ENCODE measurements at places on chromosomes 4 and X. TPM values are rescaled to one million over a fixed set of nuclear protein-coding genes. Genes with fewer than 3 reads are reported as not detected.

The MID1IP1 gene
- 44.9 TPM for total RNA-seq

- H3K36me3 ChIP-seq = no peaks in the 10 kb centered on the region
- no peaks in the 10 kb centered on the region for H3K27me3 ChIP-seq
- H3K4me3 ChIP-seq = no peak overlapping the region
- peak overlapping the region; percentile 14 for H3K27ac ChIP-seq
Observed at GRCh38 chr4:67134616-67135015, 410.7 kb downstream of the CENPC start.

The MAOA gene
- total RNA-seq = 2.7 TPM

- DNase-seq = no peak
- peak overlapping the region; percentile 17 for H3K27ac ChIP-seq
Observed at GRCh38 chr4:113083346-113083745, 33.9 kb downstream of the ANK2 start.

DNA sequence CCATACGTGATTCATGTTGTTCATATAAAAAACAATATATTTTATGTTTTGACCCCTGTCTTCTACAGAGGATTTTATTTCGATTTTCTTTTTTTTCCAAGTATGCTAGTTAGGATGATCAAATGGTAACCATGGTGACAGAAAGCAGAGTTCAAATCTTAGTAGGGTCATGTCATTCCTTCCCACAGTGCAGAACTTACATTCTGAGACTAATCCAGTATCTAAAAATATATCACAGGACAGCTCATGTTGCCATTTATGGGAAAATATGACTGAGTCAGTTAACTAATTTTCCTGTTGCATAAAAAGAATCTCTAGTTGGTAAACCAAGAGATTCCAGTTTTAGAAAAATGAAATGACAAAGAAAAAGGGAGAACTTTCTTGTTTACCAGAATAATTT lies 209.5 kb downstream of the PARM1 start:
- no peaks in the 10 kb centered on the region for H3K4me1 ChIP-seq
- no peaks in the 10 kb centered on the region for H3K36me3 ChIP-seq
- H3K27ac ChIP-seq = no peak overlapping the region

DNA sequence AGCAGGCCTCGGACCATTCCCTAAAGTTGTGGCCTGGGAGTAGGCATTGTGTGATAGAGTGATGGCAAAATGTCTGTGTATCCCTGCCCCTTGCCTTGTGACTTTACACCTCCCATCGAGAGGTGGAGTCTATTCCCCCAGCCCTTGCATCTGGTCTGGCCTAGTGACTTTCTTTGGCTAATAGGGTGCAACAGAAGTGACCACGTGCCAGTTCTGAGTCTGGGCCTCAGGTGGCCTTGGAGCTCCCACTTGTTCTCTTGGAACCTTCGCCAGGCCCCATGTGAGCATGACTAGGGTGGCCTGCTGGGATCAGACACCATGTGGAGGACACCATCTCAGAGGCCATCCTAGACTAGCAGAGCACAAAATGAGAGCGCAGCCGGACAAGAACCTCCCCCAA lies 3.9 kb upstream of the RNF4 start:
- peaks cover 6% of the 10 kb centered on the region for H3K27me3 ChIP-seq
- H3K4me1 ChIP-seq = peaks cover 4% of the 10 kb centered on the region
- no peak overlapping the region for H3K27ac ChIP-seq
- H3K4me3 ChIP-seq = no peak overlapping the region
- DNase-seq = no peak

DNA sequence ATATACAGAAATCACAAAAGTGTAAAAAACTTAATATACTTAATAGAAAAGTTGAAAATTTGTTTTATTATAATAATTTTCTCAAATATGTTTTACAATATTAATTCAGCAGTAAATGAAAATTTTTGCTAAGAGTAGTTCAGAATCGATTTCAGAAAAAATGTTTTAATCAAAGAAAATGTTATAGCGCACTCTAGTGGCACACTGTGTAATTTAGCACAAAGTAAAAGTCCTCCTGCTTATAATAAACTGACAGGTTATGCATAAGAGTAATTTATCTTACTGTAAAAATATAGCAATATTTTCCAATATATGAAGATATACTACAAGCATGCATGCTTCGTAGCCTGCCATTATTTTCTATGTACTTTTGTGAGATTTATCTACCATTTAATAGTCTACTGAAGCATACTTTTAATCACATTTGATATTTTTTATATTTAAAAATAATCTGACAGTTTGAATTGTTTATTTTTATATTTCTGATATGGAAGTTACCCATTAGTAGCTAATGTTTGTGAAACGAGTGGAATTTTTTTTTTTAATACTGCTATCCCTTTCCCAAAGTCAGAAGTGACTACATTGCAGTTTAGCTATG lies 217.9 kb upstream of the KLHL4 start:
- no peaks in the 10 kb centered on the region for H3K4me1 ChIP-seq
- H3K27me3 ChIP-seq = no peaks in the 10 kb centered on the region
- H3K27ac ChIP-seq = no peak overlapping the region
- H3K36me3 ChIP-seq = no peaks in the 10 kb centered on the region
- no peak for DNase-seq
- H3K4me3 ChIP-seq = no peak overlapping the region

The GSX2 gene
- not detected for total RNA-seq

The GATA1 gene
- total RNA-seq = not detected

The SCD5 gene
- total RNA-seq = 31.9 TPM

- DNase-seq = no peak
- H3K4me3 ChIP-seq = no peak overlapping the region
- H3K27ac ChIP-seq = peak overlapping the region; percentile 88
- H3K4me1 ChIP-seq = peaks cover 59% of the 10 kb centered on the region
- H3K36me3 ChIP-seq = no peaks in the 10 kb centered on the region
- peaks cover 6% of the 10 kb centered on the region for H3K27me3 ChIP-seq
Observed at GRCh38 chr4:181508601-181509000, 734.6 kb upstream of the TENM3 start.

The RAB33A gene
- 13.3 TPM for total RNA-seq

Data from glutamatergic neuron (in vitro differentiated cells).